Choroid plexus epithelial cell (primary cell): ENCODE measurements at places on chromosomes 7 and 10.

- DNase-seq: peak; percentile 64
These were observed 156.8 kb downstream of the NRCAM start for GRCh38 chr7:108299251-108299973.

DNA sequence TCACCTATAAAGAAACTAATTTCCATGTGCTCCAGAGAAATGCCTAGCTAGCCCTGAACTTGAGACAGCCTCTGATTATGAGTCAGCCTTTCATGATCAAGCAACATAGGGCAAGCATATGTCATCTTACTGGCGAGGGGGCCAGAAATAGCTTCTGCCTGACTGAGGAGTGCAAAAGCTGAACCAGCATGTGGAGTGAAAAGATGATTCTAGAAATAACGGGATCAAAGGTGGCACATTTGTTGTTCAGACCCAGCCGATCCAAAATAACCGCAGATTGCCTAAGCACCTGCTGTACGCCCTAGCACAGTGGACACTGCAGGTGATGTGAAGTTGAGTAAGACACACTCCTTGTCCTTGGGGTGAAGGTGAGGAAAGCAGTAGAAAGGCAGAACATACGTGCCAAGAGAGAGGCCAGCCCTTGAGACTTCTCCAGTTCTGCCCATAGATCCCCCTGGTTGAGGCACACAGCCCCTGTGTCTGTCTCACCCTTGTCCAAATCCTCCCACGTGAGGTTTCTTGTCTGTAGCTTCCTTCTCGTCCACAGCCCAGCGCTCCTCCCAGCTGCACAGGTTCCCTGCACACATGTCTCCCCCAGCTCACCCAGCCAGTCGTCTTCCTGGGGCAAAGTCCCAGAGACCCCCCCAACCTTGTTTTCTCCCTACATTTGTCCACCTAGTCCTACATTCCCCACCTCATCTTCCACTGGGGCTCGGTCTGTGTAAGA is 2.8 kb upstream of the BCL7B start:
- DNase-seq: peak; percentile 93

- no peak for DNase-seq
These were observed 94.4 kb downstream of the ZNF277 start for GRCh38 chr7:112300831-112301407.

DNA sequence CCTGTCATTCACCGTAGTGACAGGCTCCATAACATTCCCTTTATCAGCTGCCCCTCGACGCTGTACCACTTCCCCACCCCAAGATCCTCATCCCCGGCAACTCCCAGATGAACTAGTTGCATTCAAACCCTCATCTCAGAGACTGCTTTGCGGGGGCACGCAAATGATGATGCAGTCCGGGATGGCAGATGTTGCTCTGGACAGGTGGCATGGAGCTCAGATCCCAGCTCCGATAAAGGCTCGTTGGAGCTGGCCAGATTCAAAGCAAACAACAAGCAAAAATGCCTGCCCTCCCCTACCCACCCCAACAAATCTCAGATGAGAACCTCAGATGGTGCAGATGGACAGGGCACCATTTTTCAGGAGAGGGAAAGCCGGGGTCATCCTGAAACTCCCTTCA is 46.7 kb downstream of the CARD11 start:
- no peak for DNase-seq

DNA sequence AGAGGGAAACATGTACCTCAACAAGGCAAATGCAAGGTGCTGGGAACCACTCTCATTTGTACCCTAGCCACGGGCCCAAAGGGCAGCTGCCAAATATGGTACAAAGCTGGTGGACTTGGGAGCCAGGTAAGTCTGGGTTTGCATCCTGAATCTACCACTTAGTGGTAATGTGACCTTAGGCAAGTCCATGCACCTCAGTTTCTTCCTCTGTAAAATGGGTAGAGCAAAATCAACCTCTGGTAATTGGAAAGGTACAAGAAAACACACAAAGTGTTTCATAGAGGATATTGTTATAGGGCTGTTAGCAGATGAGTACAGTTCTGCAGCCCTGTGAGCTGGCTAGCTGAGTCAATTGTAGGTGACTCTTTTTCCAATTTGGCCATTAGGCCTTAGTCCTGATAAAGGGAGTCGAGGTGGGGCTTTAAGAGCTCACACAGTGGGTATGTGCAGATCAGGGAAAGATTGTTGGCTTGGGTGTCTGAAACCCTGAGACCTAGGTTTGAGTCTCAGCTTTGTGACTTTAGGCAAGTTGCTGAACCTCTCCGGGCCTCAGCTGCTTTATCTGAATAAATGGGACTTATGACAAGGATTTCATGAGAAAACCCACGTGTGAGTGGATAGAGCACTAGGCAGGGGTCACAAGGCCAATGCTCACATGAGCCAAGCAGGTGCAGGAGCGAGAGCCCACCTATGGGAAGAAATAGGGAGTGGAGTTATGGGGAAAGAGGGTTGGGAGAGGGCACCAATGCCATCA is 121.3 kb upstream of the GDF10 start:
- no peak for DNase-seq

GRCh38 chr7:140673774-140674155 is 1.0 kb downstream of the ADCK2 start:
- DNase-seq: no peak

- DNase-seq: no peak
These were observed 3.0 kb downstream of the GPRIN2 start for GRCh38 chr10:46553238-46554049.

GRCh38 chr10:59965899-59966650 is 59.7 kb upstream of the CCDC6 start:
- no peak for DNase-seq

DNA sequence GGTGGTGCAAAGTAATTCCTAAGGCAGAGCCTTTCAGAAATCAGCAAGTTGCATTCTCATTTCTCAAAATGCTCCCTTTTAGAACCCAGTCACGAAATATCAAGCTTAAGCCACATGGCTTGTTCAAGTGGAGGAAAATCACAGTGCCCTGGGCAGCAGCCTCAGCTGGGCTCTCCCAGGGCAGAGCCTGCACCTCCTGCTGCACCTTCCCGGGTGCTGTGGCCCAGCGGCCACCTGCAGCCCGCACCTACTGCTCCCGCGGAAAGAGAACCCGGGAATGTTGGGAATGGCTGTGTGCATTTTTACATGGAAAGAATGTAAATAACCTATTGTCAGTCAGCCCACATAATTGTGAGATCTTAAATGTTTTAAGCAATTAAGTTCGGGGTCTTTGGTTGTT is 396.5 kb upstream of the VSTM2A start:
- DNase-seq: no peak

DNA sequence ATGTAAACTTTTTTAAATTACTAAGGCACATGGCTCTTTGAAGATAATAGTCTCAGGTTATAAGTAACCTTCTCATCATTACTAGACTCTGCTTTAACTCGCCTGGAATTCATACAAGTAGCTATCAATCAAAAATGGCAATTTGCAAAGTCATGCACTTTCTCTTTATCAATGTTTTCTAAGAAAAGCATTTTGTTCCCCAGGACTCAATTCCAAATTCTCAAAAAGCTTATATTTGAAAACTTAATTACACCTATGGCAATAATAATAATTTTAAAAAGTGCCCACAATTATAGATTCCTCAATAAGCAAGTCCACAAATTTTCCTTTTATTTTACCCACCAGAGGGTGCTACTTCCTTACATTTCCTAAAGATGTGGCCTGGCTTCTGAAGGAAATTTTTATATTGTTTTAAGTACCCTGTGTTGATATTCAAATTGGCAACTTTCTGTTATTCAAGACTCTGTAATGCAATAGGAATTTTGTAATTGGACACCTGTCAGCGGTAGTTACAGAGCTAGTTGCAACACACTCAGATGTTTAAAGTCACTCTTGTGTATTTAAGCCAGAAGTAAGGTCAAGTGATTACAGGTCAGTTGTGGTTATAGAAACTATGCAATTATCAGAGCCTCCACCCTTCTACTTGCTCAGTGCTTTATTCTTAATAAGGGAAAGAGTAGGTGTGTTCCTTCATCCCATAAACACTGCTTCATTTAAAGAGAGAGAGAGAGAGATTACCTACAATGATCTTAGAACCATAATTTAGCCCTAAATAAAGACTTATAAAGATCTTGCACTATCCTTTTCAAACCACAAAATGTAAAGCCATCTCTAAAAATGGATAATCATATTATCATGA is 47.1 kb upstream of the HYAL4 start:
- DNase-seq: peak; percentile 96

- DNase-seq: peak; percentile 4
These were observed 183.1 kb upstream of the YAE1 start for GRCh38 chr7:39383136-39383535.

GRCh38 chr10:124389613-124390361 is 28.9 kb downstream of the OAT start:
- no peak for DNase-seq

DNA sequence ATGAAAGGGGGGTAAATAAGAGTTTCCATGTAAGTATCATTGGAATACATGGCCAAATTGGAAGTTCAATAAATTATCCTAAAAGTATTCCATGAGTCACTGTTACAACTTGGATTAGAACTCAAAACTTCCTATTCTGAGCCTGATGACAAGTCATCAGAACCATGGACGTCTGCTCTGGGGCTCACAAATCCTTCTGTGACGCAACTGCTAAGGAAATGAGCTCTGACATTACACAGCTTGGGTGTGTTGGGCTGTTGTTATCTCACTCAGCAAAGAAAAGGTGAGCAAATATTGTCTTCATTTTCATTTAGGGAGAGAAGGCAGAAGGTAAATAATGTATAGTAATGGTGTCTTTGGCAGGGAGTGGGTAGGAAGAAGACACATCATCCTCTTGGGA is 214.8 kb upstream of the ADO start:
- DNase-seq: peak; percentile 19

- DNase-seq: no peak
These were observed 11.1 kb upstream of the WBP1L start for GRCh38 chr10:102732661-102733060.

GRCh38 chr10:97891497-97892167 is 42.0 kb downstream of the GOLGA7B start:
- no peak for DNase-seq

DNA sequence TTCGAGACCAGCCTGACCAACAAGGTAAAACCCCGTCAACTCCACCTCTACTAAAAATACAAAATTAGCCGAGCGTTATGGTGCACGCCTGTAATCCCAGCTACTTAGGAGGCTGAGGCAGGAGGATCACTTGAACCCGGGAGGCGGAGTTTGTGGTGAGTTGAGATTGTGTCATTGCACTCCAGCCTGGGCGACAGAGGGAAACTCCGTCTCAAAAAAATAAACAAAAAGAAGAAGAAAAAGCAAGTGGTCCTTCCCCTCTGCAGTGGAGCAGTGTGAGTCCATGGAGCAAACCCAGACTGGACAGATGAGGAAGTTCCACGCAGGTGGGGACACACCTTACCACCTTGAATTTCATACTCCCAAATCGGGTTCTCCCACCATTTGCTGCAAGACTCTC is 13.1 kb upstream of the SERPINE1 start:
- DNase-seq: no peak

DNA sequence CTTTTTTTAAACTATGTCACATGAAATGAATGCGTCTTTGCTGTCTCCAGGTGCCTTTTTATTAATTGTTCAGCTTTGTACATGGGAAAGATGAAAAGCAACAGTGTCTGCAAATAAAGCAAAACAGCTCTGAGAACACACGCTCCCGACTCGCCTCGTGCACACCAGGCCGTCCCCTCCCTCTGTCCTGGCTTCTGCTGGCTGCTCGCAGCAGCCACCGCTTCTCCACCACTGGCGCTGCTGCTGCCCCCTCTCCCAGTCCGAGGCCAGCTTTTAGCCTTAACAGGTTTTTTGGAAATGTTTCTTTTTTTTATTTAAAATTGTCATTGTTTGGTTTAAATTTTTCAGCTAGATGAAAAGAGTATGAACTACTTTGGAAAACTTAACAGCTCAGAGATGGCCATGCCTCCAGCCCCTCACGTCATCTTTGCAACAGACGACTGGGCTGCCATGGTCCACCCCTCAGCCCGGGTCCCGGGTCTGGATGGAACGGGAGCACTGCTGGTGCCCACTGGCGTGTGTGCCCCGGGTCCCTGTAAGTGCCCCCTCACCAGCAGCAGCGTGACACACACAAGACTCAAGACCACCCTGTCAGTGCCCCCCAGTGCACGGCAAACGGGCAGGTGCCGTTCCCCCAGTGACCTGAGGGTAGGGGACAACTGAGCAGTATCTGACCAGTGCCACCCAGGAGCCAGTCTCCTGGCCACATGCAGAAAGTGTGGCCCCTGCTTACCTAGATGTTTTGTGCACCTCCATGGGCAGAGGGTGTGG is 415.6 kb upstream of the FOXK1 start:
- DNase-seq: no peak

GRCh38 chr10:70832221-70832620 is 16.5 kb downstream of the SGPL1 start:
- no peak for DNase-seq

GRCh38 chr7:124033095-124033806 is 384 bp upstream of the TMEM229A start:
- DNase-seq: no peak

- no peak for DNase-seq
These were observed 433.5 kb upstream of the CELF2 start for GRCh38 chr10:10584161-10584560.

- no peak for DNase-seq
These were observed 545.0 kb downstream of the TNS3 start for GRCh38 chr7:47036909-47037308.

DNA sequence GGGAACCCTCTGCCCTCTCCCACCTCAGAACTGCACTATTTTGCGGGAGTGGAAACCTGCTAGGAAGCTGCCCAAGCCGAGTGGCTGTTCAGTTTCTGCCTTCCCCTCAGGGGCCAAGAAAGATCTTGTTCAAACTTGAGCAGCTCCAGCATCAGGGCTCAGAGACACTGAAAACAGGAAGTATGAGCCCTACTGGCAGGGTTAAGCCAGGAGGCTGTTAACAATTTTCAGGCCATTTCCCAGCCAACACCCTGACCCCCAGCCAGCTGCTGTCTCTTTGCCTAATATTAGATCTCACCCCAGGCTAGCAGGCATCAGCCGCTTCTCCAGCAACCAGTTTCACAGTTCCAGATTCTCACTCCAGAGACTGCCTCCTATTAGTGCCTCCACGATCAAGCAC is 9.2 kb downstream of the PLAU start:
- DNase-seq: no peak

- no peak for DNase-seq
These were observed 29.9 kb downstream of the CDK6 start for GRCh38 chr7:92806496-92806895.

DNA sequence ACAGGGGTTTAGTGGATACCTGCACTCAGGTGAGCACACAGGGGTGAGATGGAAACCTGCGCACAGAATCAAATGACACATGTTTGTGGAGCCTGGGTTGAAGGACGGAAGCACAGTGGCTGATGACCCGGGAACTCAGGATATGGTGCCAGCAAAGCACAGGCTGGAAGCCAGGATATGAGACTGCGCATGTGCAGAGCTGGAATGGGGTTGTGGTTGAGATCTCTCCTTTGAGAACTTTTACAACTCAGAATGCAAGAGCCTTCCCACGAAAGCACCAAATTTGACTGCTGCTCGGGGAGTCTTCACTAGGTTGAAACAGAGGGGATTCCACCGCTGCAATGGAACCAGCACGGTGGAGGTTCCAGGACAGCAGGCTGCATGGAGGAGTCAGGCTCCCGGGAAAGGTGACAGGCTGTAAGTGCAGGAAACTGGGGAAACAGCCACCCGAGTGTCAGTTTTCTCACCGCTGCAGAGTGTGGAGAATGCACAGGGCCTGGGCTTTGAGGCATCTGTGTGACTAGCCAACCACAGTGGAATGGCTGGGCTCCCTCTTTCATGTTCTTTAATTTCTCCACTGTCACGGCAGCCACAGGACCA is 133.4 kb upstream of the TCERG1L start:
- DNase-seq: no peak

GRCh38 chr7:10707519-10707918 is 266.2 kb upstream of the PHF14 start:
- DNase-seq: no peak
